NB4 (cell line): ENCODE measurements at places on chromosomes 2 and 18.

DNA sequence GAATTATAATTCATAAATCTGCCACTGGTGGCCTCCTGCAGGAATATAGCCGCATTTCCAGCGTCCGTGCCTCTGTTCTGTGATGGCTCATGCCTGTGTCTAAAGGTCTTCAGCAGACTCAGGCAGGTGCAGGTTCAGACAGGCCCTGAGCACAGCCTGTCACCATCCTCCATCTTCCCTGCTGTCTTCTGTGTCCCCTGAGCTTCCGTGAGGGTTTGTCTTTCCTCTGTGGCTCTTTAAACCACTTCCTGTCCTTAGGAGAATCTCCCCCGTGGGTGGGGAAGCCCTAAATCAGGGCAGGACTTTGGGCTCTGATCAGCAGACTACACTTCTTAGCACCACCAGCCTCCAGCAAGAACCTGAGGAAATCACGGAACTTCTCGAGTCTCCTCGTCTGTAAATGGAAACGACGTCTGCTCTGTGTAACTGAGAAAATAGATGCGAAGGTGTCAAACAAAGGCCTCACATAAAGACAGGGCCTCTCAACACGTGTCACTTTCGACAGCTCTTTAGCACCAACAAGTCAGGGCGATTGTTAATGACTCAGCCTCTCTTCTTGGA, 24.1 kb upstream of the NFATC1 start:
- DNase-seq = no peak

DNA sequence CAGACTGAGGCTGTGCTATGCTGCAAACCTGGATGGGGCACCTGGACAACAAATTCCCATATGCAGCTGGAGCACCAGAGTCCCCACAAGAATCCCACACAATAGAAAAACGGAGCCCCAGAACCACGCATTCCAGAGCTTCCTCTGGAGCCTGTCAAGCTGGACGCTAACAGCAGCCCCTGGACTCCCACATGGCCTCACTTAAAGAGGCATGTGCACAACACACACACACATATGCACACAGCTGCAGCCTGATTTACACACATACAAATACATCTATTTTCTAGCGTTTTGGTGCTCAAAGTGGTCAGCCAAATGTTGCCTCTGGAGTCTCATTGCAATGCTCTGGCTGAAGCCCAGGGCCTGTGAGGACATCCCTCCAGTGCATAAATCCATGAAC, 632.7 kb upstream of the ID2 start:
- DNase-seq = no peak

GRCh38 chr18:56043641-56044061, 455.7 kb upstream of the TCF4 start:
- no peak for DNase-seq

- DNase-seq = peak; percentile 53
These were observed 35.0 kb downstream of the SRSF7 start for GRCh38 chr2:38716185-38716584.

GRCh38 chr2:127175751-127176354, 44.2 kb downstream of the CYP27C1 start:
- no peak for DNase-seq

GRCh38 chr2:216450784-216451183, 38.5 kb downstream of the SMARCAL1 start:
- DNase-seq = no peak

DNA sequence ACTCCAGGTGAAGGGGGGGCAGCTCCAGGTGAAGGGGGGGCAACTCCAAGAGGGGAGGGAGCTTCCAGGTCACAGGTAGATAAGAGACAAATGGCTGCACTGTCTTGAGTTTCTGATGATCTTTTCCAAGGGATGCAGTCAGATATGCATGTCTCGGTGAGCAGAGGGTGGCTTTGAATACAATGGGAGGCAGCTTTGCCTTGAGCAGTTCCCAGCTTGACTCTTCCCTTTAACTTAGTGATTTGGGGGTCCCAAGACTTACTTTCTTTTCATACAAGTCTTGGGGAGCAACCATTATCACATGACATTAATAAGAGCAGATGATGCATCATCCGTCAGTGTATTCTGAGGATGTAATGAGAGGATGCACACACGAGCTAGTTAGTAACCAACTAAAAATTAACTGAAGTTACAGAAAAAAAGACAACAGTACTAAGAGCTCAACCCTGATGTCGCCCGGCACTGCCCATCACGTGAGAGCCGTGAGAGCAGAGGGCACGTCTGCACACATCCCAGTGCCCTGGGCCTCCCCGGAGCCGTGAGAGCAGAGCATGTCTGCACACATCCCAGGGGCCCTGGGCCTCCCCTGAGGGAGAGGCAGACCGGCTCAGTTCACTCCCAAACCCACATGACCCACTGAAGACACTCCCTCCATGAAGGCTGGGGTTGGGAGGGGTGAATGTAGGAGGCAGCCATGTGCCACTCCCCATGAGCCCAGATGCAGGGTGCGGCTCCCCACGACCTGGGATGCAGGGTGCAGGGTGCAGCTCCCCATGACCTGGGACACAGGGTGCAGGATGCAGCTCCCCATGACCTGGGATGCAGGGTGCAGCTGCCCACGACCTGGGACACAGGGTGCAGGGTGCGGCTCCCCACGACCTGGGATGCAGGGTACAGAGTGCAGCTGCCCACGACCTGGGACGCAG, 39.4 kb downstream of the PXDN start:
- DNase-seq = peak; percentile 18

DNA sequence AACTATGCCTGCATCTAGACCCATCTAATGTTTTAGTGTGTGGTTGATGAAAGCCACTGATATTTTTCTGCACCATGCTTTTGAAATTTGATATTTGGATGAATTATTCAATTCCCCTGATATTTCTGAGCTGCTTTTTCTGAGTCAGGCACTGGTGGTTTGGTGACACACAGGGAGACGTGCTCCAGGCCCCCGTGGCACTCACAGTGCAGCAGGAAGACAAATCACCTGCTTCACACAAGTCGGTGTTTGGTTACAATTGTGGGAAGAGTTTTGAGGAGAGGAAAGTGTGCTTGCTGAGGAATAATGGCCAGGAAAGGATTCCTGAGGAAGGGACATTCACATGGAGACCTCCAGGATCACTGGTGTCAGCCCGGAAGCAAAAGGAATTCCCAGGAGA, 179.7 kb downstream of the ACKR3 start:
- DNase-seq = peak; percentile 20

- DNase-seq = peak; percentile 60
These were observed 29.2 kb downstream of the ANKRD44 start for GRCh38 chr2:197281421-197281820.

GRCh38 chr2:212953170-212953920, 198.1 kb downstream of the IKZF2 start:
- no peak for DNase-seq

GRCh38 chr2:45046786-45047185, 37.5 kb upstream of the SIX2 start:
- no peak for DNase-seq

- DNase-seq = no peak
These were observed 31.1 kb upstream of the ACTR3 start for GRCh38 chr2:113858764-113859163.

DNA sequence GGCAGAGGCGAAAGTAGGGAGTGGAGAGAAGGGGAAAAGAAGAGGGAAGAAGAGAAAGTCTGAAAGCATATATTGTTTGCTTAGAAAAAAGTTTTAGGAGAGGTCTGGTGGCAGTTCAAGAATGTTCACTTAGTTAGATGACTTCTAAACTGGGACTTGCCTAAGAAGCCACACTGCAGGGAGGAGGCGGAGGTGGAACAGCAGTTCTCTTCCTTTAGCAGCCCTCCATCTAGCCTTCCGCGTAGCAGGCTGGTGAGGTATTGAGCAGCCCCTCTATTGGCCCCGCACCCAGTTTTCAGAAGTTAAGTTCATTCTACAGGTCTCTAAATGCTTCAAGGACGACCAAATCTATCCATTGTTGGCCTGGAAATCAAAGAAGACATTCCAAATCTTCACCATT, 31.9 kb upstream of the WIPF1 start:
- DNase-seq = no peak

DNA sequence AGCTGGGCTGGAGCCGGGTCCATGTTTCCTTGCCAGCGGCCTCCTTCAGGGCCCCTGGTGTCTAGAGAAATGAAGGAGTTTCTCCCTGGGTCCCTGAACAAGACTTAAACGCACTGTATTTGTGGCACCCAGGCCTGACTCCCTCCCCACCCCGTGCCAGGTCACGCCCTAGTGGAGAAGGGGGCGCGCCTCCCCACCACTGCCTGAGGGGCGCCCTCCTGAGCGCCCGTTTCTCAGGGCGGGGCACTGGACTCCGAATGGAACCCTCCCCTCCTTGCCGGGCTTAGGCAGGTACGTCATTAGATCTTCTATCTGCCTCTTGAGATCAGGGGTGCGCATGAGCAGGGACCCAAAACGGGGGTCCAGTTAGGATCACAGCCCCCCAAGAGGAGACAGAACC, 16.3 kb downstream of the ODC1 start:
- no peak for DNase-seq

DNA sequence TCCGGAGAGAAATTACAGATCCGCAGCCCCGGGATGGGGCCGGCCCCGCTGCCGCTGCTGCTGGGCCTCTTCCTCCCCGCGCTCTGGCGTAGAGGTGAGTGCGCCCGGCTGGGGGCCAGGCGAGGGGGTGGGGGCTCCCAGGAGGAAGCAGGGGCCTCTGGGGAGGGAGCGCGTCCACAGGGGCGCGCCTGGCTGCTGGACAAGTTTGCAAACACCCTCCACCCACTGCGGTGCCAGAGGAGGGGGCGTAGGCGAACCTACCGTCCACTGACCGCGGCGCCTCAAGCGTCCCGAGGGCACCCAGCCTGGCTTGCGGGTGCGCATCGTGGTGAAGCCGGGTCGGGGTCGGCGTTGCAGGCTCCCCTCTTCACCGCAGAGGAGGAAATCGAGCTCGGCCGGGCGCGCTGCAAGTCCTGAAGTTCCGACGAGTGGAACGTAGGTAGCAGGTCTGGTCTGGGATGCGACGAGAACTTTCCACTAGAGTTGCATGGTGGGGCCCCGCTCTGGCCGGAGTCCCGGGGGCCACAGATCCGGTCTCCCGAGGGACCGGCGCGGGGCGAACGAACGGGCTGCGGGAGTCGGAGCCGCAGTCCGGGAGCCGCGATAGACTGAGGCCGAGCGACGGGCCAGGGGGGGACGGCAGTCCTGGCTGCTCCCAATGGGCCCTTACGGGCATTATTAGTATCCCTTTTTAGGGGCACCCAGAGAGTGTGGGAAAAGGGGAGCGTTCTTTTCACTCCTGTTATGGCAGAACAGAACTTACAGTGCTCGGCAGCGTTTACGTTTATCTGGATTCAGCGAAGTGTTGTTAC, 502 bp downstream of the MERTK start:
- peak; percentile 79 for DNase-seq

DNA sequence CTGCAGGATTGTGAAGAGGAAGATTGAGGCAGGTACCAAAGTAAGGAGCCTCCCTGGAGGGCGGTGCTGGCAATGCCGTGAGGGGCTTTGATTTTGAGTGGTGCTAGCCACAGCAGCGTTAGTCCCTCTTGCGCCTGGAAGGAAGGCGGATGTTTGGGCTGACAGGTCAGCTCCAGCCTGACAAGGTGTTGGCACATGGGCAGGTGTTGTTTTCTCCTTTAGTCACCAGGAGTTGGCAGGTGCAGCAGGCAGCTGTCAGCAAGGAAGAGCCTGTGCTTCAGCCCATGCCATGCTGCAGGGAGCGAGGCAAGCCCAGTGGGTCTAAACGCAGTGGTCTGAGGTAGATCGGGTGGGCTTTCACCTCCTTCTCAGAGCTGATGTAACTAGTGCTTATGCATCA, 8.5 kb downstream of the SEC11C start:
- no peak for DNase-seq

DNA sequence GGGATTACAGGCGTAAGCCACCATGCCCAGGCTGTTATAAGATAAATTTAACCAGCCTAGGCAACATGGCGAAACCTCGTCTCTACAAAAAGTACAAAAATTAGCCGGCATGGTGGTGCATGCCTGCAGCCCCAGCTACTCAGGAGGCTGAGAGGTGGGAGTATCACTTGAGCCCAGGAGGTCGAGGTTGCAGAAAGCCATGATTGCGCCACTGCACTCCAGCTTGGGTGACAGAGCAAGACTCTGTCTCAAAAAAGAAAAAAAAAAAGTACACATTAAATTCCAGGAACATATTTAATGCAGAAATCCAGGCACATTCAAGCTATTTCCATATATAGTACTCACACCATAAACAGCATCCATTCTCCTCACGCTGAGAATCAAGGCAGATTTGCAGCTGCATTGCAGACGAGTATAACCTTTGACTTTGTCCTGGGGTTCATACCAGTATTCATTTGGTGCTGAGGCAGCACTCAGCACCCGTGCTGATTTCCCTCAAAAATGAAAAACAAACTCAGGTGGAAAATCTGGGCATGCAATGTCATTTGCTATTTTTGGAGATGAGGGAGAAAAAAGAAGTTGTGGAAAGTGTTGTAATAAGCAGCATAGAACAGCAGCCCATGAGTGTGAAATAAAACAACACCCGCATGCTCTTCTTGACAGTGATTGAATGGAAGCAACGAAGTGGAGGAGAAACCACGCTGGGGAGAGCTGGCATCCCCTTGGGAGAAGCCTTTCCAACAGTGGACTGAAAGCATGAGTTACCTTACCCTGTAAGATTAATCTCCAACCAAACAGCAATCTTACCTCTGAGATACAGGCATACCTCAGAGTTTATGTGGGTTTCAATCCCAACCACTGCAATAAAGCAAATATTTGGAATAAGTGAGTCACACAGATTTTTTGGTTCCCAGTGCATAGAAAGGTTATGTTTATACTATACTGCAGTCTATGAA, 46.8 kb upstream of the ANXA4 start:
- peak; percentile 92 for DNase-seq

- DNase-seq = no peak
These were observed 241.2 kb downstream of the ALPK2 start for GRCh38 chr18:58387716-58388115.

GRCh38 chr2:224211181-224211480, 172.0 kb upstream of the SERPINE2 start:
- DNase-seq = no peak

DNA sequence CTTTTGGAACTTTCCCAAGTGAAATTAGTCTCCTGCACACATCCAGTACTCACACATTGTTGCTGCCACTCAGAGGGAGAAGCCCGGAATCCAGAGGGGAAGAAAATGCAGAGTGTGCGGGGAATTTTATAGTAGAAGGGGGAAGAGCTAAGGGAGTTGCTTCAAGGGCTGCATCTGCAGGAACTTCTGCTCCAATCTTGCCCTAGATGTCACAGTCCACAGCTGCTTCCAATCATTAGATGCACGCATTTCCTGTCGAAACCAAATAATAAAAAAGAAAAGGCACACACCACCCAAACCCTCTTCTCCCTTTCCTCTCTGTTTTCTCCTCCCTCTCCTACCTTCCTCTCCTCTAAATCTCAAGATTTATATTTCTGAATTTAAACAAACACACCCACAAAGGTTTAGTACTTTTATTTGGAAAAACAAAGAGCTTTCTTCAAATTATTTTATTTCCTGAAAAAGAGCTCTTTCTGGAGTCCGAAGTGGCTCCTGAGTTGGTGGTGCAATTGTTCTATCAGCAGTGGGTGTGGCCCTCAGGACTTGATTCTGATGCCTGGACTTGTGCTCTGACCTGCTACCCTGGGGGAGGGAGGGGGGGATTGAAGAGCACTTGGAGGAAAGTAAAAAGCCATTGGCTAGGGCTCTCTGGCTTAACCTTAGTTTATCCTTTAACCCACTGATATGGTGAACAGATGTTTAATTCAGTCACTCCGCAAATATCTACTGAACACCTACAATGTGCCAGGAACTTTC, 72.0 kb downstream of the KCNE4 start:
- no peak for DNase-seq

- DNase-seq = no peak
These were observed 390.0 kb downstream of the MEIS1 start for GRCh38 chr2:66824926-66825325.
